Breast epithelium (tissue), 4 donors: ENCODE measurements at places on chromosomes 6 and 20.

DNA sequence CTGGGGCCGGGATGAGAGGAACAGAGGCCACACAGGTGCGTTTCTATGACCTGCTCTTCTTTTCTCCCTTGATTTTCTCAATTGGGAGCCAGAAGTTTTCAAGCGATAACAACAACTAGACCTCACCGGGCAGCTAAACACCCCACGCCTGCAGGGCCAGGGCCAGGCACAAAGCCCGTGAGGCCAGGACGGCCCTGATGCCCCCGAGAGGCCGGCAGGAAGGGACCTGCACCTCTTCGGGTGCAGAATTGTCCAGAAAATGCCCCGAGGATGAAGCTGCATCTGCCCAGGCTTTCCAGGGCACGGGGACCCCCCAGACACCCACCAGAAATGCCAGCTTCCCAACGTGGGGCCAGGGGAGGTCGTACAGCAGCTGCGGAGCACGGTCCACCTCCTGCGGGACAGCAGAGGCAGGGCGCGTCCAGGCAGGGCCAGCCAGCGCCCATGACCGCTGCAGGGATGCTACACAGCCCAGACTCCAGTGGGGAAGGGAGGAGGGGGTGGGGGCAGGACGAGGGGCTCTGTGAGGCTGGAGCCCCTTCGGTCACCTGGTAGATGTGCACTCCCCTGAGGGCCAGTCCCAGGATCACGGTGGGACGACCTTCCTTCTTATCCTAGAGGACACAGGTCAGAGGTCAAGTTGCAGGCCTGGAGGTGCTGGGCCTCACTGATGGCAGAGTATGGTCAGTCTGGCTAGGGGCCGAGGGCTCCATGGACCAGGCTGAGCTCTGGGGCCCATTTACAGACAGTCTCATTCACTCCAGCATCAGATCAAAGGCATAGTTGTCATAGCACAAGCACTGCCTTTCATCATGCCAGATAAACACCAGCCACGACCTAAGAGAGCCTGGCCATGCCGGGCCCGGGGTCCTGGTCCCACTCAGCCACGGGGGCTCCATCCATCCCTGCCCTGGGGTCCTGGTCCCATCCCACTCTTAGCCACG lies 16.4 kb downstream of the FRMD1 start:
- no peak for DNase-seq

- DNase-seq, result no peak
Observed at GRCh38 chr6:143127941-143128680, 67.4 kb downstream of the AIG1 start.

- DNase-seq, result no peak
Observed at GRCh38 chr6:84372290-84372689, 144.8 kb upstream of the CEP162 start.

DNA sequence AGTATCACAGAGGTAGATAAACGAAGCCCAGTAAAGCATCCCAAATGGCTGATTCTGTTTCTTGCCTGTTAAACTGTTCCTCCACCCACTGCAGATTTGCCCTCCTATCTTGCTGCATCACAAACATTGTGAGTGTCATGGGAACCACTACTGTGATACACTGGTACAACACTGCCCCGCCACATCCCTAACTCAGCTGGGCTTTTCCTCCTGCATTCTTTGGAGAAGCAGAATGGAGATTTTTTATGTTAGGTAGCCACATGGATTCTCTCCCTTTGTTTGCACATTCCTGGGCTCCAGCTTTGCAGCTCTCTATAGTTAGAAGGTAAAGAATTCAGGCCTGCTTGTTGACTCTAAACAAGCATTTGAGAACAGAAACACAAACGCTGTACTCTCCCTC lies 234.1 kb downstream of the TMEM242 start:
- DNase-seq, result no peak

- DNase-seq, result no peak
Observed at GRCh38 chr20:47118641-47119040, 224.0 kb downstream of the EYA2 start.

DNA sequence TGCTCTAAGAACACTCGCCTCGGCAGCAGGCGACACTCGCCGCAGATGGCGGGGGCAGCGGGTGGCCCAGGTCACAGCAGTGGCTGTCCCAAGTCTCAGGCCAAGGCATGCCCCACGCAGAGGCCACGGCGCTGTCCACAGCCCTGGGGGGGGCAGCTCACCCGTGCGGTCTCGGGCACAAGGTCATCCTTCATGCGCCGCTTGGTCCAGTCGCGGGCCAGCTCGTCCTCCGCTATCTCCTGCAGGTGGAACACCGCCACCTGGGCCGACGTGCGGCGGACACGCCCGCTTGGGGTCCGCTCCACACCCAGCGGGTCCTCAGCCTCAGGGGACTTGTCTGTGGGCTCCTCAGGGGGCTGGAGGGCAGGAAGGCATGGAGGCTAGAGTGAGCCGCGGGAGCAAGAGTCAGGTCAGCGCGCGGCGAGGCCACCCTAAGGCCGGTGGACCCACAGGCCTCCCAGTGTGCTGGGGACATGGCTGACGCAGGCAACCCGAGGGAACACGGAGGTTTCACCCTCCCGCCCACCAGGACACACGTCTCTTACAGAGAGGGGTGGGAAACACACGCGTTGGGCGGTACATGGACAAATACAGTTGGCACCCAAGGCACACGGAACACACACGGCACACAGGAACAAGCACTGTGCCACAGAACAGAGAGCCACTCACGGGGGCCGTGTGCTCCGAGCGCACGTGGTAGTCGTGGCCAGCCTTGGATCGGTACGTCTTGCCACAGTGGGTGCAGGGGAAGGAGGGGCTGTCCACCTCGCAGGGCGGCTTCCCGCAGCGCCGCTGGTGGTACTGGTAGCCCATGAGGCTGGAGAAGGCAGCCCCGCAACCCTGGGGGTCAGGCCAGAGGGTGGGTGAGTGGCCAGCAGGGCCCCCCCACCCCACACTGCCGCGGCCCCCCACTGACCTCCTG lies 6.5 kb upstream of the UCKL1 start:
- no peak for DNase-seq

GRCh38 chr20:57672953-57673575 lies 36.8 kb downstream of the PMEPA1 start:
- DNase-seq, result no peak
